ENCODE measurements at places on chromosomes 1 and 21.
A peak's percentile ranks its signal among the peaks of the same experiment; 100 is the strongest.

DNA sequence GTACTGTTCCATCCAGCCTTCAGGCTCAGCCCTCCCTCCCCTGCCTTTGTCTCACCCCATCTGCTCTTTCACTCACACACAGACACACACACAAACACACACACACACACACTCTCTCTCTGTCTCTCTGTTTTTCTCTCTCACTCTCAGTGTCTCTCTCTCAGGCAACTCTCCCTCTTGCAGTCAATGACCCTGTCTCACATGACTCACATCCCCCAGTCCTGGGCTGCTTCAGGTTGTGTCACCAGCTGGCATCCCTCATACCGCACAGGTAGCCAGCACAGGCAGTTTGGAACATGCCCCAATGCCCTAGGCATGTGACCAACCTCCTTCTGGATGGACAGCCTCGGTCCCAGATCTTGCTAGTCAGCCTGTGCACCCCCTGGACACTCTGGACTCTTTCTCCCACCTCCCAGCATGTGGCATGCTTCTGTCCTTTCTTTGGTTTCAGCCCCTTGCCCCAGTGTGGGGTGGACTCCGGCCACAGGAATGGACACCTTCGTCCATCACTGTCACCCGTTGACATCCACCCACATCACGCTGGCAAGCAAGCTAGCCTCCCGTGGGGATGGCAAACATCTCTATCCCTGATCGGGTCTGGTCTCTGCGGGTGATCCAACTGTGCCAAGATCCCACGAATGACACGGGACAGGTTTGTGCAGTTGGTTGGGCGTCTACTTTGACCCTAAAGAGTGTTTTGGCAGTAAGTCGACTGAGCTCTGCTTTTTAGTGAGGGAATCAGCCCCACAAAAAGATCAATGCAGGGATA lies 23.4 kb upstream of the FCGR2A start:
- H3K27me3 ChIP-seq: no peaks in the 10 kb centered on the region
- no peaks in the 10 kb centered on the region for H3K36me3 ChIP-seq
- H3K4me3 ChIP-seq: no peak overlapping the region

- H3K36me3 ChIP-seq: peaks cover 12% of the 10 kb centered on the region
- no peaks in the 10 kb centered on the region for H3K4me1 ChIP-seq
- no peak overlapping the region for H3K27ac ChIP-seq
- H3K4me3 ChIP-seq: no peak overlapping the region
- DNase-seq: no peak
These were observed 13.1 kb downstream of the S100A10 start for GRCh38 chr1:151980287-151981177.

GRCh38 chr1:203629507-203630082 lies 3.0 kb downstream of the ATP2B4 start:
- H3K27me3 ChIP-seq: peaks cover 4% of the 10 kb centered on the region
- H3K4me3 ChIP-seq: peak overlapping the region; percentile 51
- DNase-seq: no peak
- H3K27ac ChIP-seq: no peak overlapping the region
- no peaks in the 10 kb centered on the region for H3K36me3 ChIP-seq

DNA sequence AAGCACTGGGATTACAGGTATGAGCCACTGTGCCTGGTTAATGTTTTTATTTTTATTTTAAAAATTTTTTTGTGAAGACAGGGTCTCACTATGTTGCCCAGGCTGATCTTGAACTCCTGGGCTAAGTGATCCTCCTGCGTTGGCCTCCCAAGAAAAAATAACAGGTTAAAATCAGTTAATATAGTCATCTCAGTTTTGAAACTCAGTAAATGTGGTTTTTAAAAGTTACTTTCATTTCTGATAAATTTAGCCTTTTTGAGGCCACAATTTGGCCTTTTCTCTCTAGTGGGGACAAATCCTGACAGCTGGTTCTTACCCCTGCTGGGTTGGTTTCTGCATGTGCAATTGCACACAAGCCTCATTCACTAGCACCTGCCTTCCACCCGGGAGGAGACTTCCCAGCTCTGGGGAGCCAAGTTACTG lies 13.3 kb downstream of the PMF1 start:
- no peak overlapping the region for H3K4me3 ChIP-seq
- no peak for DNase-seq
- H3K27ac ChIP-seq: no peak overlapping the region
- H3K27me3 ChIP-seq: no peaks in the 10 kb centered on the region
- H3K4me1 ChIP-seq: no peaks in the 10 kb centered on the region

DNA sequence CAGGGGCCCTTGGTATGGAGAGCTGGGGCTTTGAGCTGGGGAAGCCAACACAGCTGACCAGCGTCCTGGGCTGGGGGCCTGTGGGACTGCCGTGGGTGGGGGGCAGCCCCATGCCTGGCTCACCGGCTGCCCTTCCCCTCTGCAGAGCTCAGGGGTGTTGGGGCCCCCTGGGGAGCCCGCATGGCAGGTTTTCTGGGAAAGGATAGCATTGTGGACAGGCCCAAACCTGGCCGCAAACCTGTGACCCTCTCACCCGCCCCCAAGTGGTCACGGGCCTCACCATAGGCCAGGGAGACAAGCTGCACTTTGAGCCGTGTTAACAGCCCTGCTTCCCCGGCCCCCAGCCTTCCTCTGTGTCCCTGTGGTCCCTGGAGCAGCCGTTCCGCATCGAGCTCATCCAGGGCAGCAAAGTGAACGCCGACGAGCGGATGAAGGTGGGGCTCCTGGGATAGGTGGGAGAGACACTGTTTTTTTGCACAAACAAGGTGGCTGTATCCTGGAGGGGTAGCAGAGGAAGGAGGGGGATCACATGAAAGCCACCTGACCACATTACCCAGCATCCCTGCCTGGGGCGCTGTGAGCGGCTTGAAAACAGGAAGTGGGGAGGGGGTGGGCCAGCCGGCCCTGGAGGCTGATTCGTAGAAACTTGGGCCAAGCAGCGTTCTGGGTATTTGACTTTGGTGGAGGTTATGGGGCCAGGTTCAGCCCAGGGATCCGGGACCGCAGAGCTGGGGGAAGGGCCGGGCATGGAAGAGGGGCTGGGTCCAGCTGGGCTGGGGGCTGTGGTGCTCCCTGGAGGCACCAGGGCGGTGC lies 65.9 kb downstream of the PIK3CD start:
- H3K27ac ChIP-seq: no peak overlapping the region
- no peaks in the 10 kb centered on the region for H3K27me3 ChIP-seq
- DNase-seq: no peak
- H3K36me3 ChIP-seq: peaks cover 4% of the 10 kb centered on the region
- peaks cover 22% of the 10 kb centered on the region for H3K4me1 ChIP-seq

DNA sequence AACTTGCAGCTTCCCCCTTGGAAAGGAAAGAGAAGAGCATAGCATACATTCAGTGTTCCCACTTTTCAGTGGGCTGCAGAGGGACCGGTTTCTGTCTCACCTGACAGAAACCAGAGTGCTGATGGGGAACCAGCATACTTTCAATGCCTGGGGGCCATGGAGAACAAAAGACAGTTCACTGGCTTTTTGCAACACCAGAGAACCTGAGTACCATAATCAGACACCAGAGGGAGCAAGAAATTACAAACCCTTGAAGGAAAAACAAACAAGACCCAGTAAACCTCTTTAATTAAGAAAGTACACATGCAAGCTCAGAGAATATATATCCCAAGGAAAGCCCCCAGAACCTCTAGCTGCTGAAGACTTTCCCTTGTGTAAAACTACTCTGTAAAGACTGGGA lies 51.1 kb downstream of the CSMD2 start:
- DNase-seq: peak; percentile 33
- no peaks in the 10 kb centered on the region for H3K27me3 ChIP-seq
- no peak overlapping the region for H3K4me3 ChIP-seq
- H3K27ac ChIP-seq: no peak overlapping the region

DNA sequence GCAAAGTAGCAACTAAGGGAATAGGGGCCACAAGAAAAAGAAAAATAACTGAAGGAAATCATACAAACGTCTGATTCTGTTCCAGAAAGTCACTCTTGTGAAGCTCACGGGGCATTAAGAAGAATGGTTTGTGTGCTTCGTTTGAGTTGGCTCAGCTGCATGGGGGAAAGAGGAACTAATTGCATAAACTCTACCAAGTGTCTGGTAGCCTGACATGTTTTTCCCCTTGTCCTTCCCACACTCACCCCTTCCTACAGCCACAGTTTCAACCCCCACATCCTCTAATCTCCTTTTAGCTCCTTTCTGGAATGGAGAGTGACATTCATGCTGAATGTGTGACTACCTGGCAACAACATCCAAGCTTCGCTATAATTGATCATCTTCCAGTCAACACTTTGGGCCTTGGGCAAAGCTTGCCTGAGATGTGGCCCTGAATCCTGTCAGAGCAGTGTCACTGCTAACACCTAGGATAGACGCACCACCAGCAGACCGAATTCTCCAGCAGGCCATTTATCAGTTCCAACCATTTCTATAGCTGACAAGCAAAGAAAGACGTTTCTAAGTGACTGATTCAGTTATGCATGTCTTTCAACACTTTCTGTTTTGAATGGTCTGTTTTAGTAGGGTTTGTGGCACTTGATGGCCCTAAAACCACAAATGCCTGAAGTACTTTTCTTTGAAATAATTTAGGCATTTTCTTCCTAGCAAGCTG lies 439.6 kb downstream of the TTLL7 start:
- no peaks in the 10 kb centered on the region for H3K27me3 ChIP-seq
- DNase-seq: no peak
- no peaks in the 10 kb centered on the region for H3K36me3 ChIP-seq
- no peak overlapping the region for H3K27ac ChIP-seq
- no peaks in the 10 kb centered on the region for H3K4me1 ChIP-seq

DNA sequence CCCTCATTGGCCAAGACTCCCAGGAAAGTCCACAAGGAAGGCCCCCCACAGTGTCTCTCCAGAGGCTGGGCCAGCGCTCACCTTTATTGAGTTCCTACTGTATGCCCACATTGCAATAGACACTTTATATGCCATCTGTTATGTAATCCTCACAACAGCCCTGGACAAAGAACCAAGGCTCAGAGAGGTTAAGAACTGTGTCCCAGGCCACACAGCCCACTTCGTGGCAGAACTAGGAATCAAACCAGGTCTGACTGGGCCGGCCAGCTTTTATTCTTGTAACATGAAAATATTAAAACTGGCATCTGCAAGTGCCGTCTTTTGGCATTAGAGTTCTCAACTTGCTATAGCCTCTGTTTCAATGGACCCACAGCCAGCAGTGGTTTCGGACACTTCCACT lies 4.5 kb downstream of the CTRC start:
- no peak overlapping the region for H3K4me3 ChIP-seq
- no peaks in the 10 kb centered on the region for H3K36me3 ChIP-seq
- H3K27ac ChIP-seq: no peak overlapping the region
- no peak for DNase-seq
- H3K27me3 ChIP-seq: no peaks in the 10 kb centered on the region
- H3K4me1 ChIP-seq: no peaks in the 10 kb centered on the region

DNA sequence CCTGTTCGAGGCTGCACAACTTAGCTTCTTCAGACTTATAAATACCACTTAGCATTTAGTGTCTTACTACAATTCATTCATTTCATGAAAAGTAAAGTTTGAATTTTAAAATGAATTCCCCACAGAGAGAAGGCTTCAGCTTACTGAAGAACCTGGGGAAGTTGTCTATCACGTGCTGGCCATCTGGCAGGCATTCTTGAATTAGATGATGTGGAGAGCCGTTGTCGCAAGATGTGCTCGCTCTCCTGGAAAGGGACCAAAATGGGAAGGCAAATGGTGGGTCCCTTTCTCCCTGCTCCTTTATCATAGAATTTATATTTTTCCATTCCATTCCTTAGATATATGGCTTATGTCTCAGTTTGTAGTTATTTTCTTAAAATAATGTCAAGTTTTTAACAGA lies 90.5 kb downstream of the CD247 start:
- DNase-seq: no peak
- H3K36me3 ChIP-seq: no peaks in the 10 kb centered on the region
- peaks cover 22% of the 10 kb centered on the region for H3K4me1 ChIP-seq

- H3K4me1 ChIP-seq: no peaks in the 10 kb centered on the region
- no peaks in the 10 kb centered on the region for H3K36me3 ChIP-seq
These were observed 179.2 kb downstream of the ATG4C start for GRCh38 chr1:62962901-62963776.

GRCh38 chr1:16162163-16162822 lies 6.4 kb upstream of the EPHA2 start:
- DNase-seq: no peak
- H3K4me3 ChIP-seq: no peak overlapping the region
- no peak overlapping the region for H3K27ac ChIP-seq

DNA sequence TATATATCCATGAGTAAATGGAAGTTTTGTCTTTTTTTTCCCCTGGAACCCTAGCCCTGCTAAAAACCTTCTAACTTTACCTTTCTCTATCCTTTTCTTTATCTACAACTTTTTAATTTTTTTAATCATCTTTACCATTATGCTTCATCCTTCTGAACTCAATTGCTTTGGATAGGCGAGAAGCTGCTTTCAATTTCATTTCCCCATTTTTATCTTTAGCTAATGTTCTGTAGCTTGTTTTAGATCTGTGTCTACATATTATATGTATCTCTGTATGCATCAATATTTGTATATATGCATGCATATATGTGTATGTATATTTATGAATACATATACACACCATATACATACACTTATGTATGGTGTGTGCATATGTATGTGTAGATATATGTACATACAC lies 57.4 kb downstream of the PTPRC start:
- no peaks in the 10 kb centered on the region for H3K36me3 ChIP-seq
- no peak for DNase-seq
- H3K27ac ChIP-seq: no peak overlapping the region

GRCh38 chr21:34973685-34974084 lies 75.4 kb downstream of the RUNX1 start:
- no peak overlapping the region for H3K27ac ChIP-seq
- H3K27me3 ChIP-seq: no peaks in the 10 kb centered on the region
- no peak overlapping the region for H3K4me3 ChIP-seq
- H3K36me3 ChIP-seq: no peaks in the 10 kb centered on the region
- DNase-seq: no peak

DNA sequence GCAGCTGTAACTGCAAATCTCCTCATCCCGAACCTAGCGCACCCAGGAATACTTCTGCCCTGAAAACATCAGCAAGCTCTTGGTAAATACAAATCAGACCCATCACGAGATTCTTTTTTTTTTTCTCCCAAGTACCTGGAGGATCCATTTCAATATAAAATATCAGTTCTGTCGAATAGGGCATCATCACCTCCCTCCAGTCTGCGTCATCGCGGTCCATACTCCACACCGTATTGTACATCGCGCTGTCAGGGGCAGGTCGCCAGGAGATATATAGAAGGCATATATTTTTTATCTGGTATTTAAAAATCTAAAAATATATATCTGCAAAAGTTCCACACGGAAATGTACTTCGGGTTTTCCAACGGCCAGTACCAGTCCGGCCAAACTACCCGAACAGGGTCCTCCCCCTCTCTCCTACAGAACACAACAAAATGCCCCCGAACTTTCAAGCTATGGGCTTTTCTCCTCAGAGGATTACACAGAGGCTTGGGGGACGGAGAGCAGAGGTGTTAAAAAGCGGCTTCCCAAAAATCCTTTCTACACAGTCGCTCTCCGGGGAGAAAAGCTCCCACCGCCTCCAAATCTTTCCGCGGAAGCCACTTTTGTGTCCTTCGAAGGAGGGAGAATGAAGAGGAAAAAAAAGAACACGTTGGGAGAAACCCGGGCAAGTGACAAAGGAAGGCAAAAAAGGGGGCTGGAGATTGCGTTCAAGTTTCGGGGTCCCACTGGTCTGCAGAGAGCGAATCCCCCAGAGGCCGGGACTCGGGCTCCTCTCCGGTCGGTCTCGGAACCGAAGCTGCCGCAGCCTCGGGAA lies 509 bp downstream of the PIK3R3 start:
- H3K4me3 ChIP-seq: peak overlapping the region; percentile 29
- no peaks in the 10 kb centered on the region for H3K27me3 ChIP-seq
- no peak overlapping the region for H3K27ac ChIP-seq
- no peak for DNase-seq
